ENCODE measurements at places on chromosomes 4 and X.

GRCh38 chr4:38453253-38453881, 210.6 kb upstream of the KLF3 start:
- no peak for DNase-seq

GRCh38 chrX:70405003-70405402, 18.1 kb upstream of the GDPD2 start:
- DNase-seq = no peak

DNA sequence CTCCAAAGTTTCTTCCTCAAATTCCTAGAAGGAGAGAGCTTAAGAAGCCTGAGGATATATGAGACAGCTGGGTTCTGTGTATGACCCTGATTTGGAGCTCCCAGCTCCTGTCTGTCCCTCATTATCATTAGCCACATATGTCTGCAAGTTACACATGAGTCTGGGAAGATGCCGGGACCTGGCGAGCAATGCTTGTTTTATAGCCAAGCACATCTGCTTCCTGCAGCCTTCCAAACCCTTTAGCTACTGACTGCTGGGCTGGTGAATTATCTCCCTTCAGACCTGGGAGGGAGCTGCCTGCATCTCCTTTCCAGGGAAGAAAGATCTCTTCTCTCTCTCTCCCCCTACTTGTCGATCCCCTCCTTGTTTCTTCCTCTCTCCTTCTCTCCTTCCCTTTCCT, 556.7 kb upstream of the BOD1L1 start:
- peak; percentile 10 for DNase-seq

- DNase-seq = no peak
These were observed 538.3 kb upstream of the PCDH7 start for GRCh38 chr4:30181918-30182317.

DNA sequence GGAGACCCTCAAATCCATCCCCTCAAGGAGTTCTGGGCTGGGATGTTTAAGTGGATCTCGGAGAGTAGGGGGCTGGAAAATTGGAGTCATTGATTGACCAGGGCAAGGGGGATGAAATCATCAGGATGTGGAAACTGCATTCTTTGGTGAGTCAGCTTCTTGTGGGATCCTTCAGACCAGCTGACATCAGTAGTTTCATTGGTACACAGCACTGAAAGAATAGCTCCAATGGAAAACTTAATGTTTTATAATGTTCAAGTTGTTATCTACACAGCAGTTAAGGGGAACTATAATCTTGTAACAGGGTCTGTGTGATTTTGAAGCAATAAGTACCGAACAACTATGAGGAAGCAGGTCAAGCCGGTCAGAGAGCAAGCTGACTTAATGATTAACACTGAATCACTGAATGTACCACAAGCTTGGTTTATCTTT, 506.1 kb downstream of the RPA4 start:
- no peak for DNase-seq

DNA sequence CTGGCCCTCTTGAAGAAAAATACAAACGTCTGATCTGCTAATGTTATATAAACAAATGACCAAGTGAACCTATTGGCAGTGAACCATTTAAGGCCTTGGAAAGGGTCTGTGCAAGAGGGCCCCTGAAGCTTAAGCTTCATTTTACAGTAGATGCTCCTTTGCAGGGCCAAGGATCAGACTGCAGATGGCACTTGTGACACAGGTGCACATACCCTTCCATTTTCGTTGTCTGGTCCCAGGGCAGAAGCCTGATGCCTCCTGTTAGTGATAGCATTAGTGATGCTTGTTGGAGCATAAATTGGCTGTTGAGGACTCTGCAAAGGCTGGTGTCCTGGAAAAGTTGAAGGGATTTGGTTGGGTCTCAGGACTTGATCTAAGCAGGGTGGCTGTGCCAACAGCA, 46.5 kb downstream of the ETNPPL start:
- no peak for DNase-seq

GRCh38 chrX:53088136-53088974, 5.6 kb upstream of the KANTR start:
- DNase-seq = no peak

DNA sequence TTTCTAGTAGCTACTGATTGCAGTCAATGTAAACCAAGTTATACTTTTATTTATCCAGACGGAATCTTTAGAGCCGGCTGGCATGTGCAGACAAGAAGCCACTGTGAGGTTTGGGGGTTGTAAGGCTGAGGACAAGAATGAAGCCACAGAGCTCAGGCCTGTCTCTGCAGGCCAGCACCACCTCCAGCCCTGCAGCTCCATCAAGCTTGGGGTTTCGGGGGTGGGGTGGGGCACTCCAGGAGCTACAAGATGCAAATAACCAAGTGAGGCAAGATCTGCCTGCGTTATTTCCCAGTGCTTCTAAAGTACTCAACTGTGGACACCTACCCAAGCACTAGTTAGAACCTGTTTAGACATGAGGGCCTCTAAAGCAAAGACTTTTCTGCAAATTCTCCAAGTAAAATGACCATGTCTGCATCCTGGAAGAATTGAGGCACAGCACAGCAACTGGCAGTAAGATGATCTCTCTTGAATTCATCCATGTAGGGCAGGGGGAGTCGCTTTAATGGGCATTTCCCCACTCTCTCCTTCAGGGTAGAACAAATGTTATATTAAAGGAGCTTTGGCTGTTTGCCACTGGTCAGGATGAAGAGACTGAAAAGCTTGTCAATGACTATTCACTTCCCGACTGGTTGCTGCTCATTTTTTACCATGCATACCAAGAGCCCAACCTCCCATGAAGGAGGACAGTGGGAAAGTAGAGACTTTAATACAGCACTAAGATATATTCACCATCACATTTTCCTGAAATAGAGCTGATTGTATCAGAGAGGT, 222.5 kb downstream of the MGST2 start:
- DNase-seq = no peak

- no peak for DNase-seq
These were observed 497.1 kb downstream of the SMARCA1 start for GRCh38 chrX:129026202-129026601.

- no peak for DNase-seq
These were observed 10.2 kb upstream of the CASK start for GRCh38 chrX:41933546-41933945.

- no peak for DNase-seq
These were observed 43.5 kb downstream of the DDIT4L start for GRCh38 chr4:100146756-100147155.

DNA sequence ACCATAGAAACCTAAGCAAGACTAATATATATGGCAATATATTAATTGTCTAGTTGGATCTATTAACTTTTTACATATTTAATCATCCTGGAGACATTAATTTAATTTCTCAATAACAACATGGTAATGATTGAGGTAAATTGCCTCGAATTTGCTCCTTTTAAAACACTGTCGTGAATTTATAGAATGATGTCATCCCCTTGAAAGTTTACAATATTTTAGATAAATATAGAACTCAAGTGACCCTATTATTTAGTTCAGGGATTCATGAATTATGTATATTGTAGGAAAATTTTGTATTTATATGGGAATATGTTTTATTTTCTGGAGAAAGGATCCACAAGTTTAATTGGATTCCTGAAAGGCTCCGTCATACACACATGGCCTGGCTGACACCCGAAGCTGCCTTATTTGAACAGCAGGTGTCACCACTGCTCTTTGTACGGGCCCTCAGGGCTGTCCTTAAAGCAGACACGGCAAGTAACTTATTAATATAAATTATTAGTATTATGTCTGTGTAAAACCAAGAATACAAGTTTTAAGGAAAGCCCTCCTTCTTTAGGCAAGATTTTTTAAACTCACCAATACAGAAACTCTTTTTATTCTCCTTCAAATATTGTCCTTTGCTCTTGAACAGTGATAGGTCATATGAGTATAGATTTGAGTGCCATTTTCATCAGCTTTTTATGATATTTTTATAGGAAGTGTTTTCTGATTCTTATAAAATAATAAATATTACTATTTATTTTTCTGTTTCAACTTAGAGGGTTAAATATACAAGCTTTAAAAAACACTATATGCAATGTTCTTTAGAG, 1.9 kb upstream of the PLRG1 start:
- DNase-seq = peak; percentile 76

DNA sequence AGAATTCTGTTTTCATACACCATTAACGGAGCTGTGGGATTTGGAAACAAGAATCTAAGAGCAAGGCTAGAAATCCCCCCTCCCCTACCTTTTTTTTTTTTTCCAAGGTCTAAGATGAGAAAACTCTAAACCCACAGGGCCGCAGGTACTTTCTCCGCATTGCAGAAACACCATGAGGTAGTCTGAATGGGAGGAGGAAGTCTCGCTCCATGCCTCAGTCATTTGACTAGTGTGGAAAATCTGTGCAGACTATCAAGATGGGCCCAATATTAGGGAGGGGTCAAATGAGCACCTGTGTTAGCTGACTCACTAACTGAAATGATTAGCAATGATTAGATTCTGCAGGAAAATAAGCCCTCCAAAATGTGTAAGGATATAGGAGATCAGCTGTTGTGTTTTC, 40.9 kb upstream of the MAP3K15 start:
- DNase-seq = no peak

- DNase-seq = no peak
These were observed 9.9 kb downstream of the CFAP99 start for GRCh38 chr4:2428496-2429213.

DNA sequence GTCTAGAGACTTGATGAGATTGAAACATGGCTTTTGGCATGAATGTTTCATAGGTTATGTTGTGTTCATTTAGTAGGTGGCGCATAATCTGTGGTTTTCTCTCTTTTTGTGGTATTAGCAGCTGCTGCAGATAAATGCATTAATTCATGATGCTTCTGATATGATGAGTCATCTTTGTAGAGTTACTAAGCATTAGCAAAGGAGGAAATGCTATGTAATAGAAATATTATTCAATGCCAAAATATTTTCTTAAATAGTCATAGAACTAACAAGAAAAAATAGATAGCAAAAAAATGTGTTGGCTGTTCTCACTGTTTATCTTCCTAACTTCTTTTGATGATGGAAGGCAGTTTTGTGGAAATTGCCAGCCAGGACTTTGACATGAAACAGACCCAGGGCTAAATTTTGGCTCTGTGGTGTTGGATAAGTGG, 3.6 kb downstream of the ZXDB start:
- no peak for DNase-seq

DNA sequence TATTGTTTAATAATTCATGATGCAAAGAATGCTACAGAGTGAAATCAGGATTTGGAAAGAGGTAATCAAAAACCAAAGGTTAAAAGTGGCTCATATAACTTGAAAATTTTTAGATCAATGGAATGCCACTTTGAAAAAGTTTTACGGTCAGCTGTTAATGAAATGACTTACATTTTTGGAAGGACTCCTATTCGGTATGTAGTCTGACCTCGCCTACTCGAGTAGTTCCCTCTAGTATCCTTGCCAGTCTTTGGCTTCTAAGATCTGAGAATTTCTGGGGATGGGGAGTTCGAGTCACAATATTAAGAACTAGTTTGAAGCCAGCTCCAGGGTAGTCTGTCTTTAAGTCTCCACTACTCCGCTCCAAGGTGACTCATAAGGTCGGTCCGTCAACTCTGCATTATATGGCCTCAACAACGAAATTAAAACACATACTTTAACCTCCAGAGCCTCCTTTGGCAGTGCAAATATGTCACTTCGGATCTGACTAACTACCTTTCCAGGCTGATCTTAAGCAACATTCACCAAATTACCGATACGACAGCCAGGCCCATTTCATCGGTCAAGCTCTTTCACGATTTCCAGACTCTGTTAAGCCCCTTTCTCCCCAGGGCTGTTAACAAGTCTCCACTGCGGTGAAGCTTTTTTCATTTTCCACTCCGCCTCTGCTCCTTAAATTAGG, 733 bp upstream of the NAA15 start:
- DNase-seq = peak; percentile 44

DNA sequence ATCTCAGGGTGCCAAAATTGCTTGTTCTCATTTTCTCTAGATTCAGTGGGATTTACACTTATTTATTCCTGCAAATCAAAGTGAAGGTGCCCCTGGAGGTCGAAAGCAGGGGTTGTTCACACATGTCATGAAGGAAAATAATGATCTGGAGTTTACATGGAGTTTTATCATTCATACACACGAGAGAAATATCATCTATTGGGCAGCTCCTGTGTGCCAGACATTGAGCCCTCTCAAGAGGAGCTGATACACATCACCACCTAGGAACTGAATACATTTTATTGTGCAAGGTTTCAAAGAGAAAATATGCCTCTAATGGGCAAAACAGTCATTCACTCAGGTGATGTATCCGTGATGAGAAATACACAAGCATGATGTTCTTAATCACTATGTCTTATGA, 23.5 kb downstream of the CLNK start:
- no peak for DNase-seq

DNA sequence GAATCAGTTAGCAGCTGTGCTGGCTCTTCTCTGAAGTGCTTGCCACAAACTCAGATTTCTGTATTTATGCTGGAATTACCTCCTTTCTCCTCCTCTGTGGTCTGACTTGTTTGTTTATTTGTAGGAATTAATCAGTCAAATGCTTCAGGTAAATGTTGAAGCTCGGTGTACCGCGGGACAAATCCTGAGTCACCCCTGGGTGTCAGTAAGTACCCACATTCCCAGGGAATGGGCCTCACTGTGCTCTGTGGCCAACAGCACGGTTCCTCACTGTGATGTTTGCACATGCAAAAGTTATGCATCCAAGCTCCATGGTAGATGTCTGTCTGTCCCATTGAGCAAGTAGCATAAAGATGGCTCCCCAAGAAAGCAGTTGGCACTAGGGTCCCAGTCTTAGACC, 169.9 kb downstream of the DCLK2 start:
- no peak for DNase-seq

- no peak for DNase-seq
These were observed 4.9 kb upstream of the PCGF3 start for GRCh38 chr4:700587-701264.

GRCh38 chr4:125334926-125335325, 20.2 kb downstream of the FAT4 start:
- DNase-seq = no peak

- DNase-seq = peak; percentile 35
These were observed 45.5 kb downstream of the CLNK start for GRCh38 chr4:10639100-10639499.

- DNase-seq = no peak
These were observed 2183.2 kb upstream of the AGA start for GRCh38 chr4:179625406-179625805.

DNA sequence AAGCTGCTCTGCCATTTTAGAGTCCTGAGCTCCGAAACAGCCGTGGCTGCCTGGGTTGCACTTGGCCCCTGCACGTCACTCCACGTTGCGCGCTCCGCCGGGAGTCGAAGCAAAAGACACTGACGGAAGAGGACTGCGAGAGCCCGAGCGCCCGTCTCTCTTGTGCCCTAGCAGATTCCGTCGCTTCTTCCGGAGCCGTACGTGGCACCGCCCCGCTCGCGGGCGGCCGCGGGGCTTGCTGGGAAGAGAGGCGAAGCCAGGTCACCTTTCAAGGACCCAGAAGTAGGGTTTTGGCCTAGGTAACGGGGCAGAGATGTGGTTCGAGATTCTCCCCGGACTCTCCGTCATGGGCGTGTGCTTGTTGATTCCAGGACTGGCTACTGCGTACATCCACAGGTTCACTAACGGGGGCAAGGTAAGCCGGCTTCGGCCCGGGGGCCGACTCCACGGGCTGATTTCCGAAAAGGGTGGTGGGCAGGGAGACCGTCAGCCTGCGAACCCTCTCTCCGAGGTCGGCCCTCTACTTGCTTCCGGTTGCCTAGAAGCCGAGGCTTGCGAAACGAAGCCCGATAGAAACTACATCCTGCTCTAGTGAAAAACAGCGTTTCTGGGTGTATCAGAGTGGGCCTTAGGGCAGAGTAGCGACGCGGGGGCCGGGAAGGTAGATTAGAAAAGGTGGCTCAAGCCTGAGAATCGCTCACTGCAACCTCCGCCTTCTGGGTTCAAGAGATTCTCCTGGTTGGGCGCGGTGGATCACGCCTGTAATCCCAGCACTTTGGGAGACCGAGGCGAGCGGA, at the start of the genes NDUFA1 and RNF113A:
Gene NDUFA1, plus strand, starts transcription at position 234 of the 797 bp plus-strand sequence. Its CDS starts 80 bp downstream, at position 314.
Gene RNF113A, minus strand, starts transcription at position 135 of the 797 bp plus-strand sequence. Its CDS starts 120 bp downstream, at position 15.
- DNase-seq = peak; percentile 79
